ENCODE measurements at places on chromosomes 4 and X. TPM values are rescaled to one million over a fixed set of nuclear protein-coding genes. Genes with fewer than 3 reads are reported as not detected.

- no peak overlapping the region for H3K4me3 ChIP-seq
- H3K36me3 ChIP-seq: no peaks in the 10 kb centered on the region
- DNase-seq: no peak
- H3K4me1 ChIP-seq: peaks cover 42% of the 10 kb centered on the region
These were observed 222.5 kb downstream of the MGST2 start for GRCh38 chr4:139887962-139888735.

DNA sequence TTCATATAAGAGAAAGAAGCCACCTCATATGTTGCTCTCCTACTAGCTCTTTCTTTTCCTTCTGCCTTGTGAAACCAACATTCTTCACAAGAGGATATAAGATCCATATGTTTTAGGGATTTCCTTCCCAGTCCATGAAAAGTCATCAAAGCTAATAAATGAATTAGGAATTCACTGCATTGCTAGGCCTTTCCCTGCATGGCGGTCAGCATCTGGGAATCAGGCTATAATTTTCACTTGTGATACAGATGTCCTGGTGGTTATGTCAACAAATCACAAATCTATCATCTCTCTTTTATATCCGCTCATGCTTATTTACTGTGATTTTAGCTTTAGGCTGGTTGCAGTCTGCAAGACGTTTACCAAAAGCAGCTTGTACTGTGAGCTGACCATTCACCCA, 510.0 kb downstream of the NLGN4X start:
- no peaks in the 10 kb centered on the region for H3K27me3 ChIP-seq
- no peak for DNase-seq
- no peak overlapping the region for H3K4me3 ChIP-seq
- H3K4me1 ChIP-seq: no peaks in the 10 kb centered on the region

GRCh38 chr4:38060829-38061431, 100.7 kb downstream of the PTTG2 start:
- no peak for DNase-seq
- no peak overlapping the region for H3K27ac ChIP-seq
- peaks cover 8% of the 10 kb centered on the region for H3K4me1 ChIP-seq
- no peaks in the 10 kb centered on the region for H3K27me3 ChIP-seq

- no peaks in the 10 kb centered on the region for H3K27me3 ChIP-seq
- H3K27ac ChIP-seq: peak overlapping the region; percentile 90
These were observed 159.1 kb downstream of the NSUN7 start for GRCh38 chr4:40908702-40909362.

- peak overlapping the region; percentile 52 for H3K27ac ChIP-seq
- no peaks in the 10 kb centered on the region for H3K36me3 ChIP-seq
- no peak for DNase-seq
- no peaks in the 10 kb centered on the region for H3K27me3 ChIP-seq
- no peak overlapping the region for H3K4me3 ChIP-seq
- peaks cover 3% of the 10 kb centered on the region for H3K4me1 ChIP-seq
These were observed 14.1 kb upstream of the PPARGC1A start for GRCh38 chr4:23903859-23904438.

DNA sequence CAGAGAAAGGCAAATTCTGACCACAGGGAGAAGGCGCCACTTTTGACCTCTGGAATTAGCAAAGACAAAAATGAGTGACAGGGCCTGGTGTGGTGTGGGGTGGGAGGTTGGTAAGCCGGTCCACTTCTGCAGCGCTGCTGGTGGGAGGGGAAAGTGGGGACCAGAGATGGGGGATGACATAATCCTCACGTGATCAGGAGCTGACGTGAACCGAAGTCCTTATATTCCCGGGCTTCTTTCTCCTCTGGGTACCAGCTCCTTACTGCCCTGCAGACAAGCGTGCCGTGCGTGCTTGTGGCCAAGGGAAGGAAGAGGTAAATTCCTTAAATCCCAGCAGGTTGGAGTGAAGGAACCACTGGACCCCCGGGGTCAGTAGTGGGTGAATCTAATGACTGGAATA, at the start of gene TCEAL7:
Gene TCEAL7 (plus strand): TSS at position 249 of the 400 bp plus-strand sequence. CDS start 1,165 bp downstream, outside the sequence.
- H3K36me3 ChIP-seq: no peaks in the 10 kb centered on the region
- H3K27ac ChIP-seq: no peak within 1 kb of the TSS
- H3K4me3 ChIP-seq: peak within 1 kb of the TSS; percentile 30
- H3K27me3 ChIP-seq: no peaks in the 10 kb centered on the region
- no peak for DNase-seq

- no peak for DNase-seq
- H3K27me3 ChIP-seq: no peaks in the 10 kb centered on the region
- peaks cover 6% of the 10 kb centered on the region for H3K4me1 ChIP-seq
- H3K27ac ChIP-seq: no peak overlapping the region
- H3K4me3 ChIP-seq: no peak overlapping the region
These were observed 55.0 kb downstream of the PAPSS1 start for GRCh38 chr4:107665001-107665400.

DNA sequence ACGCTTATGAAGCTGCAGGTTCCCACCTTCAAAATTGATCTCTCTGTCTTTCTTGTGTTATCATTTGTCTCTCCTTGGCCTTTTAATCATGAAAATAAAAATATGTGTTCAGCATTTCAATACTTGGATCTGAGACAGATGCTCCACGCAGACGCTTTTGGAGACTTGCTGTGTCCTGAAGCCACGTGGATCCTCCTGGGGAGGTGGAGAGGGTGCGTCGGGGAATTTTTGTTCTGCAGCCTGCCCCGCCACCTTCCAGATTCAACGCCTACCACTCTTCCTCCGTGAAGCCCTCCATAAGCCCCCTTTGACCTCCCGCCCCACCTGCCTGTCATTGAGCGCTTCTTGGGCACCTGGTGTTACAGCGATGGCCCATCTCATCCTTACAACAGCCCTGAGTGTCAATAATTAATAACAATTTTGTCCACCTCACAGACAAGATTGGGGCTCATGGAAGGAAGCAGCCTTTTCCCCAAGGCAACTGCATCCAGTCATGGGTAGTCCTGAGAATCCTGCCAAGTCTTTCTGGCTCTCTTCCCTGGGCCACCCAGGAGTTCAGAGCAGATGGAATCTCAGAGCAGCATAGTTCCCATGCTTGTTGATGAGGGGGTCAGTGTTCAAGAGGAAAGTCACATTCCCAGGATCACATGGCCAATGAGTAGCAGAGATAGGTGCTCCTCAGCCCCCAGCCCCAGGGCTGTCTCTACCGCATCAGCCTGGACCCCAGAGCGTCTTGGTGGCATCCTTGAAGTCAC, 172.6 kb upstream of the PSAPL1 start:
- H3K4me3 ChIP-seq: no peak overlapping the region
- H3K4me1 ChIP-seq: no peaks in the 10 kb centered on the region
- H3K36me3 ChIP-seq: no peaks in the 10 kb centered on the region
- no peaks in the 10 kb centered on the region for H3K27me3 ChIP-seq
- H3K27ac ChIP-seq: no peak overlapping the region
- no peak for DNase-seq

Gene HSFX2
- 0.38 TPM for total RNA-seq

Gene PLAC8
- total RNA-seq: not detected

Gene SYNPO2
- 15.3 TPM for total RNA-seq

Gene RPL10
- total RNA-seq: 7,390 TPM

Gene FAM184B
- total RNA-seq: 0.25 TPM

Gene BMPR1B
- total RNA-seq: 0.38 TPM

Gene DSPP
- not detected for total RNA-seq
